Fibroblast of mammary gland (primary cell): ENCODE measurements at places on chromosomes 4 and X.

DNA sequence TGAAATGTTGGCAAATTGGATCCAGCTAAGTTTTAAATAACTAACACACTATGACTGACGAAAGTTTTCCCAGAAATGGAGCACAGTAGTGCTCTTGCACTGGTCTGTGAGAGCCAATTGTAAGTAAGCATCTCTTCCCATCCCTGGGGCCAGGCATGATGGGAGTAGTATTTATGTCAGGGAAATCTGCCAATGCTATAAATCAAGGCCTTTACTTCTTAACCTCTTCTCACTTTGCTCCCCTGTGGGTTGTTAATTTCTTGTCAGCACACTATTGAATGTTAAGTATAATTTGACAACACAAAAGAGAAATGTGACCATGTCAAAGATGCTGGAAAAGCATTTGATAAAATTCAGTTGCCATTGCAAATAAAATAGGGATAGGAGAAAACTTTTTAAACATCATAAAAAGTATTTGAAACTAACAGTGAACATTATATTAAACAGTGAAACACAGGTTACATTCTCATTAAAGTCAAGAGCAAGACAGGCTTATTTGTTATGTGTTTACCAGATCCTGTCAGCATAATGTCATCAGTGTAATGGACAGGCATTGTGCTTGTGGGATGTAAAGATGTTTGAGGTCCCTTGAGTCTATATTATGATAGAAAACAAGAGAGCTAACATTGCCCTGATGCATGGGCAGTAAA lies 5.0 kb downstream of the F8A1 start:
- DNase-seq = no peak

DNA sequence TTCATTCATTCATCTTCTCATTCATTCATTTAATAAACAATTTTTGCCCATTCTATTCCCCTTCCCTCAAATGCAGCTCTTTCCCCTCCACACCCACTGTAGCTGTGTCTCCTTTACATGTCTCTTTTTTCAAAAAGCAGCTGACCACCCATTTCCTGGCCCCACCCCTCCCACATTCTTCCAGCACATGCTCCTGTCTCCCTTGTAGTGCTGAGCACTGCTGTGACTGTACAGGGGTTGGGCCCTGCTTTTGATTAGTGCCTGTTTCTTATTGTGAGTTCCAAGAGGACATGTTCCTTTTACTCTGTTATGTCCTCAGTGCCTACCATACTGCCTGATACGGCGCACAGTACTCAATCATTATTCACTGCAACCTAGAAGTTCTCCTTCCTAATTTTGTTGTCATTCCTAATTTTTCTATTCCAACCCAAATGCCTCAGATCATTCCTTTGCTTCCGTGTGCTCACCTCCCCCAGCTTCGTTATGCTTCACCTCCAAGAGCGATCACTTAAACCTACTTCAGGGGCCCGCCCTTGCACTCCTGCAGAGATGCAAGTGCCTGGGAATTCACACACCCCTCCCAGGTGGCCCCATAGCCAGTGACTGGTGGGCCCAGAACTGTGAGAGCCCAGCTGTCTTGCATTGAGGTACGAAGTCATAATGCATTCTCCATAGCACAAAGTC lies 152.2 kb downstream of the STK32B start:
- no peak for DNase-seq

DNA sequence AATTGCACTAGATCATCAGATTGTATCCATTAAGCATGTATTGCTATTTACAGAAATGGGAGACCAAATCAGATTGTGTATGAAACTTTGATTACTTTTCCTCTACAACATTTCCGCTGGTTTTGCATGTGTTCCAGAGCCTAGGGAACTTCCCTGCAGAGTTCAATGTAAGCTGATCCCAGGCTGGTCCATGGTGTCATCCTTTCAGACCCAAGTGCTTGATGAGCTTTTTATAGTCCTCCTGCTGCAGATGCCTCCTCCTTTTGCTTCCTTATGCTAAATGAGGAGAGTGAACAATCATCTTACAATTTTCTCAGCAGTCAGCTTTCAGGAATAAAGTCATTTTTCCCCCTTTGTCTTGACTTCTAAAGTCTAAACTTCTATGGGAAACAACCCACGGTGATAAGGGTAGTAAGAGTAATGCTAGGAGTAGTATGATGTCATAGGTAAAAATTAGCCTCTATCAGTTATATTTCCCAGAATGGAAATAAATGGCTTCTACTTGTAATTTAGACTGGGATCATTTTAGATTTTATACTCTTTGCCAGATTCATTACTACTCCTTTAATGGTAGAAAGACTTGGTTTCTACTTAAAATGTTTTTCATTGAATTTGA lies 55.1 kb upstream of the SLC4A4 start:
- no peak for DNase-seq

GRCh38 chr4:86032476-86033022 lies 327.3 kb downstream of the MAPK10 start:
- peak; percentile 88 for DNase-seq

GRCh38 chr4:89365776-89366175 lies 58.2 kb upstream of the GPRIN3 start:
- DNase-seq = peak; percentile 14

DNA sequence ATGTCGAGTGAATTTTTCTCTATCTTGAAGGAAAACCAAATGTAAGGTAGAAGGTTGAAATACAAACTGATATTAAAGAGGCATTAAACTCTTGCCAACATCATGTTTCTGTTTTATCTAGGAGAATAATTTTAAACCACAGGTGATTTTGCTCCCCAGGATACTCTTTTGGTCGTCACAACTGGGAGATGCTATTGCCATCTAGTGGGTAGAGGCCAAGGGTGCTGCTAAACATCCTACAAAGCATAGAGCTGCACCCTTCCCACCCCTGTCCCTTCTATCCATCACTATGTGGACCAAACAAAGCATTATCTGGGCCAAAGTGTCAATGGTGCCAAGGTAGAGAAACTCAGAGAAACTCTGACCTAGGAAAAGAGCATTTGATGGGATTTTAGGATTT lies 154.6 kb upstream of the MAGEB2 start:
- DNase-seq = peak; percentile 8

GRCh38 chr4:5545271-5545670 lies 163.1 kb downstream of the EVC2 start:
- no peak for DNase-seq

GRCh38 chr4:169348541-169348940 lies 77.8 kb upstream of the SH3RF1 start:
- DNase-seq = no peak

DNA sequence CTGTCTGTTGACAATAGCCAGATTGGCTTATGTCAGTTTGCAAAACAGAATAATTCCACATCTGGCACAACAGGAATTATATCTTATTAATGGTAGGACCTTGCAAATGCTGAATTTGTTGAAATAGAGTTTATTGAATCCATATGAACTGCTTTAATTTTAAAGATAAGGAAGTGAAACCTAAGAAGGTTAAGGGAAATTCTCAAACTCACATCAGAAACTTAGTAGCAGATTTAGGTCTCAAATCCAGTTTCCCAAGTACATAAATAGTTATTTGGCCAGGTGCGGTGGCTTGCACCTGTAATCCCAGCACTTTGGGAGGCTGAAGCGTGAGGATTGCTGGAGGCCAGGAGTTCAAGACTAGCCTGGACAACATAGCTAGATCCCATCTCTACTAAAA lies 117.1 kb downstream of the HNRNPD start:
- no peak for DNase-seq

DNA sequence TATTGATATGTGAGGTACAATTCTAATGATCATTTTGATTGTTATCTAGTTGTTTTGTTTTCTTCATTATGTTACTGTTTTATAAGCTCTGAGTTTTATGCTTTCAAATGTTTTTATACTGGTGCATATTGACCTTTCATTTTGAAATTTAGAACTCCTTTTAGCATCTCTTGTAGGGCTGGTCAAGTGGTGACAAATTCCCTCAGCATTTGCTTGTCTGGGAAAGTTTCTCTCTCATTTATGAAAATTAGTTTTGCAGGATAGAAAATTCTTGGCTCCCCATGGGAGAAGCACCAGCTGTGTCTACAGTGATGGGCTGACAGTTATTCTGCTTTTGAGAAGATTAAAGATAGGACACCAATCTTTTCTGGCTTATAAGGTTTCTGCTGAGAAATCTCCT lies 105.3 kb upstream of the SPRY1 start:
- DNase-seq = no peak

DNA sequence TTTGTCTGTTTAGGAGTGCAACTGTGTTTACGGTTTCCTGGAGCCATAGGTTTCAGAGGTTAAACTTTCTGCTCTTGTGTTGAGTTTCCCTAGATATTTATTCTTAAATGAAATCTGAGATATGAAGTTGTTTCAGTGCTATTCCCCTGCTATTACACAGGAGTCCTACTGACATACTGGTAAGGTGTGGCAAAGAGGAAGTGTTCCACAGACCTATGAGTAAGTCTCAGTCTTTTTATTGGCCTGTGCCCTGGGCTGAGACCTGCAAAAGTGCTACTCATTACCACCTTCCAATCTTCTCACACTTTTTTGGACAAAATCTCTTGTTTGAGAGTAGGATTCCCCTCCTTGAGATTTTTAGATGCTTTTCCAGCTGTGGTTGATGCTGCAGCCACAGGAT lies 35.6 kb upstream of the MAGEA8 start:
- DNase-seq = no peak

- no peak for DNase-seq
These were observed 791 bp downstream of the SMIM20 start for GRCh38 chr4:25914670-25915352.

DNA sequence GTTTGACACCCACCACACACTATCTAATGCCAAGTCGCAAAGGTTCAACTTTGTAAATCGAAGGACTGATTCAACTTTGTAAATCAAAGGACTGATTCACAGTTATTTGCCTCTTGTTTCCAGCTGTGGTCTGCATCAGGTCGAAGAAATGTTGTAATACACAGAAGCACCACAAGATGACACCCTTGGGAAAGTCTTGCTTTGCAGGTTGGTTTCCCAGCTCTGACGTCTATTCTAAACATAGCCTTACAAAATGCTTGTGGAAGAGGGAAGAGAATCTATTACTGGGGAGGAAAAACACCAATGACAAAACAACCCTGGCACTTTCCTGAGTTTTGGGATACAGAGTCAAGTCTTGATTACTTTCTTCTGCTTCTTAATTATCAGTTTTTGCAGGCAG lies 35.3 kb downstream of the SUPT20HL1 start:
- peak; percentile 84 for DNase-seq
